HFFc6 (cell line): ENCODE measurements at places on chromosomes 5 and 9. TPM values are rescaled to one million over a fixed set of nuclear protein-coding genes. Genes with fewer than 3 reads are reported as not detected.

DNA sequence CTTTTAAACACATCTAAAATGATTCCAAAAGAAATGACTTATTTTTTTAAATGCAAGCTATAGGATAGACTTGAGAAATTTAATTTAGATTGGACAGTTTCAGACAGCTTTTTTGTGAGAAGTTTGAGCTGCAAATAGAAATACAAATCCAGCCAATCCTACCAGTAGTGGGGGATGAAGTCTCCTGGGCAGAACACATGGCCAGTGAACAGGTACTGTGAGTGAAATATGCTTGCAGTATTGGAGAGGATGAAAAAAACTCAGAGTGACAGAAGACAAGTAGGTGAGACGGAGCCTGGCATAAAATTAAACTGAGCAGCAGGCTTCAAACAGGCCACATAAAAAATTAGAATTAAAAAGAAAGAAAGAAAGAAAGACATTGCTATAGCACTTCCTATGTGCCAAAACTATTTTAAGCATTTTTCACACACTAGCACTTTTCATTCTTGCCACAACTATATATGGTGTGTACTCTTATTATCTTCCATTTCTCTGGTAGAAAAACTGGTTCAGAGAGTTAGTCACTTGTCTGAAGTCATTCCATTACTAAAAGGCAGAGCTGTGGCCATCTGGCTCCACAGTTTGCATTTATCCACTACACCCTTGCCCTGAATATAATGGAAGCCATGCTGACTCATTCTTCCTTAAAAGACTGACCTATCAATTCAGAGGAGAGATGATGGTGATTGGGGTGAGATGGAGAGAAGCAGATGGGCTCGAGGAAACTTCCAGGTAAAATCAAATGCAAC is 310.2 kb upstream of the CTNND2 start:
- no peak overlapping the region for H3K4me3 ChIP-seq
- H3K36me3 ChIP-seq: no peaks in the 10 kb centered on the region
- no peaks in the 10 kb centered on the region for H3K4me1 ChIP-seq
- no peaks in the 10 kb centered on the region for H3K27me3 ChIP-seq
- no peak for DNase-seq

GRCh38 chr9:75235632-75236031 is 147.3 kb downstream of the OSTF1 start:
- H3K4me1 ChIP-seq: peaks cover 23% of the 10 kb centered on the region
- no peak overlapping the region for H3K27ac ChIP-seq
- no peaks in the 10 kb centered on the region; the same call in 1 of the 2 replicates for H3K27me3 ChIP-seq
- DNase-seq: no peak
- H3K36me3 ChIP-seq: no peaks in the 10 kb centered on the region
- H3K4me3 ChIP-seq: no peak overlapping the region

DNA sequence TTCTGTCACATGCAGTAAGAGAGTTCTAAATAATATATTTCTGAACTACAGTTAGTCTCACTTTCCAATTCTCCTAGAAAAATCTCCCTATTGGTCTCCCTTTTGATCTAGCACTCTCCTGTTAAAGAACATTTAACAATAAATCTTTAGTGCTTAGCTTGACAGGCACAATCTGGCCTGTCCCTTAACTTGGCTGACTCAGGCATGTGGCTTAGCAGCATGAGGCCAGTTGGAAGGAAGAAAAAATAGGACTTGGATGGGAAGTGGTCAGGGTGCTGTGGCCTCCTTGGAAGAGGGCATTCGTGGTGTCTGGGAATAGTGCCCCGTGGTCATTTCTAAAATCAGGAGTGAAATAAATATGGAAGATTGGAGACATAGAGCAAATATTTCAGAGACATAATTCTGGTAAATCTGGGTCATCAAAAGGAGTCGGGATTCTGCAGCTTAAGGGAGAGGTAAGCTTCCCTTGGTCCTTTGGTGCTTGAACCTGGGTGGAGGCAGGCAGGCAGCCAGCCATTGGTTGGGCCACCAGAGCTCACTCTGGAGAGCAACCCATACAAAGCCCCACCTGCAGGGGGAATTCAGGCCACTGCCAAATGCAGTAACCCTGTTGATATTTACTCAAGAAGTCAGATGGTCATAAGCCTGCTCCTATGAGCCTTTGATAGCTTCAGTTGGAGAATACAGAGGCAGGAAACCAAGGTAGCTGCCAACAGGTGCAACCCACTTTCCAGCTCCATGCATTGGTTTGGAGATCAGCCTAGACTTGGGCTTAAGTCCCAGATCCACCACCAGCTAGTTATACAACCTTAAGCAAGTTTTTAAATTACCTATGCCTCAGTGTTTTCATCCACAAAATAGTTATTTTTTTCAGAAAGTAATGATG is 28.8 kb upstream of the TLE4 start:
- peaks cover 11% of the 10 kb centered on the region for H3K36me3 ChIP-seq
- no peak for DNase-seq
- H3K27ac ChIP-seq: no peak overlapping the region
- no peaks in the 10 kb centered on the region; the same call in 1 of the 2 replicates for H3K4me1 ChIP-seq
- H3K27me3 ChIP-seq: peaks cover 6% of the 10 kb centered on the region

DNA sequence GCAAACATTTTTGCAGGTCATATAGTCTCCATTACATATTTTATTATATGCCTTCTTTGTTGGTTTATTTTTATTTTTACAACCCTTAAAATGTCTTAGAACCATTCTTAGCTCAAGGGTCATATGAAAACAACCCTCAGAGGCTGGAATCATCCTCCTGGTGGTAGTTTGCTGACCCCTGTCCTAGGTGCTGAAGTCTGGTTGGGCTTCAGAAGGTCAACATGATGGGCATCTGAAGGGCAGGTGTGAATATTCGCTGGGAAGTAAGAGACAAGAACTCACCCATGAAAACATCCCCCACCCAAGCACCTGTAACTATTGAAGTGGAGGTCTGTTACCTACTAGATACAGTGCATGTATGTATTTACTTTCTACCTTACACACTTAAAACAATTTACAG is 75.4 kb downstream of the OSMR start:
- no peak overlapping the region for H3K27ac ChIP-seq
- H3K4me3 ChIP-seq: no peak overlapping the region
- DNase-seq: no peak
- H3K36me3 ChIP-seq: peaks cover 17% of the 10 kb centered on the region
- H3K27me3 ChIP-seq: no peaks in the 10 kb centered on the region
- peaks cover 34% of the 10 kb centered on the region for H3K4me1 ChIP-seq

CD14 gene
- 0.84 to 1.9 TPM (median 0.89 TPM) in 3 replicates for total RNA-seq

PRSS3 gene
- 19.1 to 40.4 TPM (median 27.2 TPM) in 3 replicates for total RNA-seq
